ENCODE measurements at places on chromosomes 4 and X.

DNA sequence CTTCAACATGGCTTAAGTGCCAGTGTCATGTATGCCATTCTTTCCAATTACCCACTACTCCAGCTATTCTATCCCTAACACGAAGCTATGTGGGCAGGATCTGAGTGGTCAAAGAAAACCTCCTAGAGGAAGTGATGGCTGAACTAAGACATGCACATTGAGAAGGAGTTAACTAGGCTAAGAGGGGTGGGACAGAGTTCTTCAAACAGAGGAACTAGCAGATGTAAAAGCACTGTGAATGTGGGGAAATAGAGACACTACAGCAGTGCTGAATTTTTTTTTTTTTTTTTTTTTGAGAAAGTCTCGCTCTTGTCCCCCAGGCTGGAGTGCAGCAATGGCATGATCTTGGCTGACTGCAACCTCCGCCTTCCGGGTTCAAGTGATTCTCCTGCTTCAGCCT lies 6.2 kb downstream of the JCHAIN start:
- DNase-seq = no peak

DNA sequence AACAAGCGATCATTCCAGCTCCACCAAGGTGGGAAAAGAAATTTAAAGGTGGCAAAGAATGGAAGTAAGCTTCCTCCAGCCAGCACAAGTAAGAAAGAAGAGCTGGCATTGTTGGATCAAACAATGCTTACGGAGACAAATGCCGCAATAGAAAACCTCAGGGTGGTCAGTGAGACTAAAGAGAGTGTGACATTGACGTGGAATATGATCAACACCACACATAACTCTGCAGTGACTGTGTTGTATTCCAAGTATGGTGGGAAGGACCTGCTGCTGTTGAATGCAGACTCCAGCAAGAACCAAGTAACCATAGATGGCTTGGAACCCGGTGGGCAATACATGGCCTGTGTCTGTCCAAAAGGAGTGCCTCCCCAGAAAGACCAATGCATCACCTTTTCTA lies 22.2 kb downstream of the LRIT3 start:
- DNase-seq = no peak

DNA sequence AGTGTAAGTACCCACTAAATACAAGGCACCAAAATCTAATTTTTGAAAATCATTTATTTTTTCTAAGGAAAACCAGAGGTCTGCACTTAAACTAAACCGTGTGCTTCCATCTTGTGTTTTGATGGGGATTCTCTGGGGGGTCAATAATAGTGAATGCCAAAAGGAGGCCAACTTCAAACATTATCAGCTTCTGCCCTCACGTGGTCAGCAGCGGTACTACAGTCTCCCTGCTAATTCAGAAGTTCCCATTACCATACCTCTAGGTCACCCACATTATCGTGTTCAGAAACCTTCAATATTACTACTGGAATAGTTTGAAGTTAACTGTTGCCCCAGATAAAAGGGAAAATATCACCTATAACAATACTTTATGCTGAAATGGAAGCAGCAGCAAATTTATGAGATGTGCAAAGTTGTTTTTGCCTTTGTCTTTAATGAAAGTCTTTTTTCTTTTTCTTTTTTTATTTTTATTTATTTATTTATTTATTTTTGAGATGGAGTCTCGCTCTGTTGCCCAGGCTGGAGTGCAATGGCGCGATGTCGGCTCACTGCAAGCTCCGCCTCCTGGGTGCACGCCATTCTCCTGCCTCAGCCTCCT lies 17.3 kb downstream of the CTPS2 start:
- DNase-seq = peak; percentile 75

DNA sequence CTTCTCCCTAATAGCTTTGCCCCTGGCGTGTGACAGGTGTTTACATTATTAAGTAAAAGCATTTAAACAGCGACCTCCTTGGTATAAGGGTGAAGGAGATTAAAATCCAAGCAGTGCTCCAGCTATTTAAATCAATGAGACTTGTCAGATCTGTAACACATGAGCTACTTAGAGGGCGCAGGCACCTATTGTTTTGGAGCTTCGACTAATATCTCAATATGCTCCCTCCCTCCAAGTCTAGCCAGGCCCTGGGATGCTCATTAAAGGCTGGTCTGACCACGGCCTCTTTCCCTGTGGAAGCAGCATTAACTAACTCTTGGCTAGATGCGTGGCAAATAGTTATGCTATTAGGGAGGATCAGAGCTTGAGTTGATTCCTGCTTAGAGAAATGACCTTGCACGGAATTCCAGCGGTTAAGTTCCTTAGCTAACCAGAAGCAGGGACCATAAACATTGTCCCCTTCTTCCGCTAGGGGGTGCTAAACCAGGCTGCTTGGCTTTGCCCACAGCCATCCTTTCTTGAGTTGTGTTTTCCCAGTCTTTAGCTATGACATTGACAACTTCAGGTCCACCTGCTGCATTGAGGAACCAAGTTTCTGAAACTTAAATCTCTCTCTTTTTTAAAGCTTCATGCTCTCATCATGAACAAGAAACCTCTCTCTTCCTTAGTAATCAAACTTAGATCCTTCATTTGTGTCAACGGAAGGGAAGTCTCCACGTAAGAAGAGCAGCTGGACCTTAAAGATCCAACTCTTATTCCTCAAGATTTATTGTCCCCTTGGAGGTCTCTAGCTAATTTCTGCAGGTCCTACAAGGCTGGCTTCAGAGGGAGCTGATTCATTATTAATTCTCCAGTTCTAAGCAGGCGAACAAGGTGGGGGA lies 80.7 kb upstream of the IGFBP7 start:
- DNase-seq = peak; percentile 57

DNA sequence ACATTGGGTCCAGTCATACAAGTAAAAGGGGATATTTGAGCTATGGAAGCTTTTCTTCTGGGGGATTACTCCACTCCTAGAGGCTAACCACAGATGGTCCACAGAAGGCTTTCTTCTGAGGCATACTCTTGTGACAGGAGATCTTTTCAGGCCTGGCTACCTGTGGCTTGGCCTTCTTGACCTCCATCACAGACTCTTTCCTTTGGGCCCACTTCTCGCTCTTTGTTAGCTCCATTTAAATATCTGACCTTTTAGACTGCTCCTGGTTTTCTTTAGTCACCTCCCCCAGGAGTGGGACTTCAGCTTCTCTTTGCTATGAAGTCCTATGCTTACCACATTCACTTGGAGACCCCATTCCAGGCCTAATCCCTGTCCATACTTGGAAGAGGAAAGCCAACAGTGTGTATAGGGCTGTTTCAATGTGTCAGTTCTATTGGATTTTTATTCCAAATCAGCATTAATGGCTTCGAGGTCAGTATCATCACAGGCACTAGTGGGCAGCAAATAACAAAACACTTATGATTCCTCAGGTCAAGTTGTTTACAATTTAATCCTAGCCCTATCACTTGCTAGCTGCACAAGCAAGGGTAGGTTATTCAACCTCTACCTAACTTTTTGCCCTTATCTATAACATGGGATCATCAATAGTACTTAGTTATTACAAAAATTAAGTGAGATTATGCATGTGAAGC lies 26.3 kb downstream of the GPC3 start:
- peak; percentile 5 for DNase-seq

DNA sequence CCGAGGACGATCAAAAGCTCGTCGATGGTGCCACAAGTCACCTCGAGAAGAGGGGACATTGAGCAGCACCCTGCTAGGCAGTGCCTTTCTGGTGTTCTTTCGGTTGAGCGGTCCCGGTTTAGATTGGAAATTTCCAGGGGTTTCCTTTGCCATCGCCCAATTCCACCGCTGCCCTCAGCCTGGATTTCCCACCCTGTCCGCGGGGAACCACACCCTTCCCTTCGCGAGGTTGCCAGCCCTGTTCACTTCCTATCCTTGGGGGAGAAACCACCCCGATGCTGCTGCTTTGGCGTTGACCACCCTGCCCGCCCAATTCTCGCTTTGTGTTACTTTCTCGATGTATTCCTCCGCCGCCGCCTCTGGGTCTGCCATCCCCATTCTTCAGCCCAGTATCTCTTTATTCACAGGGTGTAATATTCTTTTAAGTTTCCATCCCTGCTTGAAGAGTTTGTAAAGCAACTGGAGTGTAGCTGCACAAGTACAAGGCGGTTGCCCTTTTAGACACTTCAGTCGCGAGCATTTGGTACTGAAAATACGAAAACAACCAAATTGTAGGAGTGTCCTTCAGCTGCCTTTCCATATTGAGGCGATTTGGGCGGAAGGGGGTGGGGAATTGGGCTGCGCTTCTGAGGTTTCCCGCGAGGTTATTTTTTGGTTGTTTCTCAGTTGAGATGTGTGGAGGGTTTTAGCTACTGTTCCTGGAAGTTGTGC lies 1.1 kb downstream of the OGT start:
- peak; percentile 30 for DNase-seq

- no peak for DNase-seq
Measured at GRCh38 chr4:187190390-187190789, 466.7 kb upstream of the FAT1 start.

GRCh38 chr4:150591904-150592303 lies 10.0 kb downstream of the MAB21L2 start:
- DNase-seq = no peak
